ENCODE measurements at places on chromosomes 12 and 14. TPM values are rescaled to one million over a fixed set of nuclear protein-coding genes. Genes with fewer than 3 reads are reported as not detected.

DNA sequence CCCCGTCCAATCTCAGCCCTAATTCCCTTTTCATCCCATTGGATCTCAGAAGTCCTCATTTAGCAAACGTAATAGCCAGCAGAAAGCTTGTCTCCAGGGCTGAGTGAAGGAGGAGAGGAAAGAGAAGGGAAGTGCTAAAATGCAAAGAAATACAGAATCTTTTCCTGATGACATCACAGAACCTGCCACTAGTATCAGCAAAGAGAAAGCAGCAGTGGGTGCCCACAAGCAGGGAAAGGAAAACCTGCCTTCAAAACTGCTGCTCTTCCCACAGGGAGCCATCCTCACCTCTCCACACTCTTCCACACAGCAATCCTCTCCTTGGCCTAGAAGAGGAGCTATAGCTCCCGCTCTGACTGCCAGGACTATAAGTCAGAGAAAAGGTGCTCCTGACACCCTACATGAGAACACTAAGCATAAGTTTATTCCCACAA is 11.3 kb downstream of the MED13L start:
- DNase-seq: no peak

GRCh38 chr14:46574221-46574977 is 77.2 kb downstream of the RPL10L start:
- no peak for DNase-seq

GRCh38 chr12:5088586-5089264 is 45.0 kb downstream of the KCNA5 start:
- DNase-seq: no peak

DNA sequence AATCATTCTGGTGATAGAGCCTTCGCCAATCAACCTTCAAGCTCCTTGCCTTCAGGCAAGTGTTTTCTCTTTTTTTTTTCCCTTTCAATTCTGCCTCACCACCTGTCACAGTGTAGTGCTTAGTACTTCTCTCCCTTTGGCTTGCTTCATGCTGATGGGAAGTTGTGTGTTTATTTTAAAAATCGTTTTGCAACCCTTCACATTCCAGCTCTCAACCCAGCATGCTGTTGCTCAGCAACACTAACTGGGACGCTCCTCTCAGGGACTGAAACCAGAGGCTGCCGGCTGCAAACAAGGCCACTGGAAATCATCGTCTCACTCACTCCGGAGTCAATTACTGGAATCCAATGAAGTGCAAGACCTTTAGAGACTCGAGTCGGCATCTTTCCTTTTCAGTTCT is 342.7 kb downstream of the PRKD1 start:
- DNase-seq: no peak

Gene CLEC2A
- total RNA-seq: not detected

- DNase-seq: no peak
Measured at GRCh38 chr14:81454572-81455218, 54.6 kb upstream of the STON2 start.

- DNase-seq: no peak
Measured at GRCh38 chr14:68214431-68214830, 394.9 kb downstream of the RAD51B start.

- DNase-seq: no peak
Measured at GRCh38 chr12:31019561-31019960, 54.1 kb upstream of the DDX11 start.

- DNase-seq: no peak
Measured at GRCh38 chr12:66043035-66043434, 87.5 kb downstream of the LLPH start.

- DNase-seq: no peak
Measured at GRCh38 chr12:106493531-106493930, 89.3 kb upstream of the RFX4 start.

Gene VRTN
- not detected for total RNA-seq

GRCh38 chr12:119249383-119250155 is 70.8 kb downstream of the HSPB8 start:
- no peak for DNase-seq

- no peak for DNase-seq
Measured at GRCh38 chr12:14317362-14318146, 47.9 kb upstream of the ATF7IP start.

GRCh38 chr12:42322567-42322966 is 3.3 kb downstream of the ZCRB1 start:
- DNase-seq: no peak

GRCh38 chr12:68428724-68429501 is 96.8 kb upstream of the MDM1 start:
- DNase-seq: no peak

DNA sequence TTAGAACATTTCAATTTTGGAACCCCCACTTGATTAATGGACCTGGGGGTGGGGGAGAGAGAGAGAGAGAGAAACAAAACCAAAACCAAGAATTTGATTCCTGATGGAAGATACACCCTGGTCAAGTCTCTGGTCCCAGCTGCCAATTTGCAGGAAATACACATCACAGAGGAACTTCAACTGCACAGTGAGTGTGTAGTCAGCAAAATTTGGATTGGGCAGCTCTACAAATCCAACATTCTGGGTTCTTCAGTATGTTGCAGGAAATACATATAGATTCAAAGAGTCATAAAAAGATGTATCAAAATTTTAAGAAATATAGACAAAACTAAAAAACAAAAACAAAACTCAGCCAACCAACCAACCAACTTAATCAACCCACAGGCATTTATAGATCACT is 17.4 kb downstream of the DNAH10 start:
- DNase-seq: no peak

- peak; percentile 87 for DNase-seq
Measured at GRCh38 chr12:131494216-131494615, 216.7 kb upstream of the SFSWAP start.

GRCh38 chr14:102899516-102899900 is 23.0 kb upstream of the AMN start:
- DNase-seq: peak; percentile 57

Gene EPYC
- total RNA-seq: not detected

DNA sequence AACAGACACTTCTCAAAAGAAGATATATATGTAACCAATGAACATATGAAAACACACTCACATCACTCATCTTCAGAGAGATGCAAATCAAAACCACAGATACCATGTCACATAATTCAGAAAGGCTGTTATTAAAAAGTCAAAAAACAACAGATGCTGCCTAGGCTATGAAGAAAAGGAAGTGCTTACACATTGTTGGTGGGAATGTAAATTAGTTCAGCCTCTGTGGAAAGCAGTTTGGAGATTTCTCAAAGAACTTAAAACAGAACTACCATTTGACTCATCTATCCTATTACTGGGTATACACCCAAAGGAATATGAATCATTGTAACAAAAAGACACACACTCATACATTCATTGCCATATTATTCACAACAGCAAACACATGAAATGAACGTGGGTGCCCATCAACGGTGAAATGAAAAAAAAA is 35.1 kb downstream of the EIF2S3B start:
- no peak for DNase-seq

DNA sequence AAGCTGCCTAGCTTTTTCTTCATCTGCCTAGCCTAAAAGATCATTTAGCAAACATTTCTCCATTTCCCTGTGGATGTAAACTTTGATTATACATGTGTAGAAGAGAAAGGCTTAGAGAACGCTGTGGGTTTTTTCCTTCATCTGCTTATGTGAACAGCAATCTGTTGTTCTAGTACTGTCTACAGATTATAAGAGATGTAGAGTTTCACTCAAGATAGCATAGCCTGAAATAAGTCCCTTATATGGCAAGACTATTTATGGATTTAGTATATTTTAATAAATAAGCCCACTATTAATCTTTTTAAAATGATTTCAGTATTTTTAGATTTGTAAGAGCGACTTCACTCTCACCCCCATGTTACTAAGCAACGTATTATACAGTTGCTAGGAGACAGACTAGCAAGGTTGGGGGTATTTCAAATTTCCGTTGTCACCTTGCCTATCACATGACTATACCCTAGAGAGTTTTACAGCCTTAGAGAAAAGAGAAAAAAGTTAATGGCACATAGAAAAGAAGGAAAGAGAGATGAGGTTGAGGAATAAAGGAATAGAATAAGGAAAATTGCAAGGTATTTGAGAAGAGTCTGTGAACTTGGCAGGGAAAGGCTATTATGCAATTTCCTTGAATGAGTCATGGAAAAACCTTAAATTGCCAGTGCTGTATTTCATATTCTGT is 12.2 kb upstream of the TUBA1A start:
- no peak for DNase-seq

GRCh38 chr14:99215277-99215676 is 56.7 kb downstream of the BCL11B start:
- DNase-seq: no peak

DNA sequence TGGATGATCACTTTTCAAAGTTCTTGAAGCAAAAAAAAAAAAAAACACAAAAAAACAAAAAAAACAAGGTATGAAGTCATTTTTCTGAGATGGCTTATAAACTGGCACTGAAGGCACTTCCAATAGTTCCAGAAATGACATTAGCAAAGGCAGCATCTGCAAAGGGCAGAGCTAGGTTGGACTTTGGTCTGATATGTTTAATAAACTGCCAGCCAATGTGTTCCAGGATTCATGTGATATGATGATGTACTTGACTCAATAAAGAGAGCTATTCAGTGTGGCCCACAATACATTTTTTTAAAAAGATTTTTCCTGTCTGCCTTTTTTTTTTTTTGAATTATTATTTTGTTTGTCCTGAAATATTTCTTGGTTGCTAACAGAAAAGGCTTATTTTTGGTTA is 79.6 kb downstream of the VRK1 start:
- no peak for DNase-seq

Gene PIP4P1
- 28.0 TPM for total RNA-seq

GRCh38 chr14:55477680-55478079 is 37.3 kb upstream of the TBPL2 start:
- DNase-seq: no peak

Gene KLRB1
- total RNA-seq: 0.39 TPM

Gene KITLG
- 9.6 TPM for total RNA-seq

DNA sequence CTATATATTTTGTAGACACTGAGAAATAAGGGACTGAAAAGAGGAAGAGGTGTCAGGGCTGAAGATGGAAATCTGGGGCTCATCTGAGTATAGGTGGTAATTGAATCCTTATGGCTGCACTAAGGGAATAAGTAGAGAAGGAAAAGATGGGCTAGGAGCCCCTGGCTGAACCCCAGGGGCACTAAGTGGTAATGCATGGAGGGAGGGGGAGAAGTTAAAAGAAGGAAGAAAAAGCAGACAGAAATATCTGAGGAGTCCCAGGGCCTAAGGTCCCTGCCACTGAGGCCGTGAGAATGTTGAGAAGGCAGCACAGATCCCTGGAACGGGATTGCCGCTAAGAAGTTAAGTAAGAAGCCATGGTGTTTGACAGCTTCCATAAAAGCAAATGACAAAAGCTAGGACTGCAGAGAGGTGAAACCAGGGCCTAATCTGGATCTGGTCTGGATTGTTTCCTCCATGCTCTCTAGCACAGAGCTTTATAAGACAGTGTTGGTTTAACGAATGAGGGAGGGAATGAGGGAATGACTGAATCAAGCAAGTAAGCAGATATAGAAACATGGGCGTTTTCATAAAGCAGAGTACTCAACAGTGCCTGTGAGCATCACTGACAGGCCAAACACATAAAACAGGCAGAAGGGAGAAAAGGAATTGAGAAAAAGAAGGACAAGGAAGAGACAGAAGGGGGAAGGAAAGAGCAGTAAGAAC is 92.9 kb downstream of the HMGA2 start:
- DNase-seq: no peak

- DNase-seq: no peak
Measured at GRCh38 chr12:25840678-25841465, 117.6 kb upstream of the RASSF8 start.

Gene SLC10A1
- not detected for total RNA-seq

- no peak for DNase-seq
Measured at GRCh38 chr14:69088586-69088985, 64.3 kb downstream of the DCAF5 start.

- no peak for DNase-seq
Measured at GRCh38 chr12:51801027-51801426, 47.5 kb downstream of the FIGNL2 start.

Gene SCARB1
- total RNA-seq: 135 TPM

DNA sequence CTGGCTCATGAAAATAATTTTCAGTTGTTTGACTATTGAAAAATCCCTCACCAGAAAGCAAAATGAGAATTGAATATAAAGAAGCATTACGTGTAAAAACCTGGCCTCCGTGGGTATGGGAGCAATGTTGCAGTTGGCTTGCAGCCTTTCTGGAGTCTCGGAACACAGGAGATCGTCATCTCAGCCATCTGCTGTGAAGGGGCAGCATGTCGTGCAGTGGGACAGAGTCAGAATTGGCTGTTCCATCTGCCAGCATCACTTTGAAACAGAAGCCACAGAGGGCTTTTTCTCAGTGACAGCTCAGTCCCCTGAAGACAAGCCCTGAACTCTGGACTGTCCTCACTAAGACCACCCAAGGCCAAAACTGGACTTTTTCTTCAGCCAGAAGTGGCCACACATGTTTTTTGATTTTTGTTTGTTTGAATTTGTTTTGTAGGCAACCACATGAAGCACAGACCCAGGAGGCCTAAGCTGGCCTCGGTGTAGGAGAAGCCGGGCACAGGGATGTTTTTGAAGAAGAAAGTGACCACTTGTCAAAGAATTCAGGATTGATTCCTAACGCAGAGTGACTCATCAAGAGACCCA is 170.8 kb upstream of the DYRK2 start:
- no peak for DNase-seq

DNA sequence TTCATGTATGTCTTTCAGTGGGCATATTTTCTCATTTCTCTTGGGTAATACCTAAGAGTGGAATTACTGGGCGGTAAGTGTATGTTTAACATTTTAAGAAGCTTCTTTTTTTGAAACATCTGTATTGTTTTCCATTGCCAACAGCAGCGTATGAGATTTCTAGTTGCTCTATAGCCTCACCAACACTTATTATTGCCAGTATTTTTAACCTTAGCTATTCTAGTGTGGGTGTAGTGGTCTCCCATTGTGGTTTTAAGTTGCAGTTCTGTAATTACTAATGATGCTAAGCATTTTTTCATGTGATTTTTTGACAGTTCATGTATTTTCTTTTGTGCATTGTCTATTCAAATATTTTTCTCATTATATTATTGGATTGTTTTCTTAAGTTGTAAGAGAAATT is 101.9 kb upstream of the EEA1 start:
- no peak for DNase-seq

Gene PTPRB
- total RNA-seq: 64.7 TPM

GRCh38 chr14:74491956-74492775 is 939 bp downstream of the NPC2 start:
- no peak for DNase-seq
